Activated CD4-positive, alpha-beta T cell treated with anti-CD3 and anti-CD28 coated beads for 24 hours (primary cell): ENCODE measurements at places on chromosomes 5 and 9.

DNA sequence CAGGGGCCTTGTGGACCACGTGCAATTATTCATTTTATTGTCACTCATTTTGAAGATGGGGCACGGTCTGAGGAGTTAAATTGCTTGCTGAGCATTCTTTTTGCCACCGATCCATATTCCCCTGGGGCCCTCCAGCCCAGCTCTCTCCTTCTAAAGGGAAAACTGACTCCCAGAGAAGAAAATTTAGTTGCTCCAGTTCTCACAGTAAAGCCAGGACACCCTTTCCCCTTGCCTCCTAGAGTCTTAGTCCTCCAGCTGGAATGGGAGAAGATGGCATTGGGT, 1.0 kb upstream of the PANK3 start:
- DNase-seq: no peak

DNA sequence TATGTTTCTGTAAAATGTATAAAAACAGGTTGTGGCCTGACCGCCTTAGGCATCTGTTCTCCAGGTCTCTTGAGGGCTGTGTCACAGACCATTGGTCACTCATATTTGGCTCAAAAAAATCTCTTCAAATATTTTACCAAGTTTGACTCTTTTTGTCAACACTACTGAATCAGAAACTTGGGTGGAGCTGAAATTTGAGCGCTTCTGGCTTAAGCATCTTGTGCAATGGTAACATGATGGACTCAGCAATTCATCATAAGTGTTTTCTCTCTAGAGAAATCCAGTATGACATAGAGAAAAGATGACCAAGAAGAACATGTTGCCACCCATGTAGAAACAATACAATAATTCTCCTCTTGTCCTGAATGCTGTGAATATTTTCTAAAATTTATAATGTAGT, 387.9 kb downstream of the MAT2B start:
- no peak for DNase-seq

DNA sequence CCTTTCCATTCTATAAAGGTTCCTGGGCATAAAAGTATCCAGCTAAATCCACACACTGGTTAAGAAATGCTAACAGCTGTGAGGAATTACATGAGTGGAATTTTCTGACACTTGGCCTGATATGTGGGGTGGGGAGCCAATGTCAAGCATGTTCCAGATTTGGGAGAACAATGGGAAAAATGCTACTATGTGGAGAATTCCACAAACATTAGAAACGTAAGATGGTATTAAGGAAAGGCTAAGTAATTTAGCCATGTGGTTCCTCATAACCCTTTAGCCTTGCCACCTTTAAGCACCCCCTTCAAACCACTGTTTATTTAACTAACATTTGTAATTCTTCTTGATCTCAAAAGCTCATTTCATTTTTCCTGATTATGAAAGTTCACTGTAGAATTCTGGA, 149.2 kb downstream of the GNA14 start:
- DNase-seq: no peak

GRCh38 chr5:59685793-59686192, 207.7 kb downstream of the PDE4D start:
- no peak for DNase-seq

- no peak for DNase-seq
Measured at GRCh38 chr9:13026956-13027355, 252.1 kb downstream of the LURAP1L start.

DNA sequence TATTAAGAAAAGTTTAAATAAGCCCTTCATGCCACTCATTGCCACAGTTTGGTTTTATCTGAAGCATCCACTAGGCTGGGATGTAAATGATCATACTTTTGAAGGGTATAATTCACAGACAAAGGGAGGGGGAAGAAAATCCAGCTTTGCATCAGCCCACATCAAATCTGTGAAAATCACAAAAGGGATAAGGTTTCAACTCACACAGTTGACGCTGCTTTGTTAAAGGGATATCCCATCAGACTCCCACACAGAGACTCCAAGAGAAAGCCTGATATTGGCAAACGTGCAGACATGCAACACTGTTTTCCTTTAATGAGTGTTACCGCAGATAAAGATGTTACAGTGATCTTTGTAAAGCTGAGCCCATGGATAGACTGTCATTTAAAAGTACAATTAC, 602.9 kb downstream of the TLE1 start:
- DNase-seq: no peak

GRCh38 chr5:134568337-134568700, 42.8 kb downstream of the JADE2 start:
- DNase-seq: no peak

- no peak for DNase-seq
Measured at GRCh38 chr5:179616002-179616594, 7.4 kb downstream of the HNRNPH1 start.

GRCh38 chr5:132877938-132878337, 4.5 kb downstream of the LEAP2 start:
- no peak for DNase-seq

DNA sequence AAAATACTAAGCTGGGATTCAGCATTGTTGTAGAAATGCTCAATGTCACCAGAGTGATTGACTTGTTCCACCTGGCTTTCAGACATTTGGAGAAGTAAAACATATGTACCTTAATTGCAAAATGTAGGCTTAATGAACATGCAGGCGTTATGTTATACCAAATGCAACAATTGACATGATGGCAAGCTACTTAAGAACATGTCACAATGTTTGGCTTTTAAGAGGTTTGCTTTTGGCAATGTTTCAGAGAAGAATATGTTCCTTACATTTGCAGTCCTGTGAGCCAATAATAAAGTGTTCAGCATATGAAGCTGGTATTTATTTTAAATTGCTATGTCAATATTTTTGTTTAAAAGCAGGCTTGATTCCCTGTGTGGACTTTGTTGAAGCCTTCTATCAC, 111.7 kb upstream of the NUDT12 start:
- DNase-seq: no peak

- no peak for DNase-seq
Measured at GRCh38 chr9:77999231-77999631, 32.4 kb downstream of the GNAQ start.
